ENCODE measurements at places on chromosomes 16 and 17.

DNA sequence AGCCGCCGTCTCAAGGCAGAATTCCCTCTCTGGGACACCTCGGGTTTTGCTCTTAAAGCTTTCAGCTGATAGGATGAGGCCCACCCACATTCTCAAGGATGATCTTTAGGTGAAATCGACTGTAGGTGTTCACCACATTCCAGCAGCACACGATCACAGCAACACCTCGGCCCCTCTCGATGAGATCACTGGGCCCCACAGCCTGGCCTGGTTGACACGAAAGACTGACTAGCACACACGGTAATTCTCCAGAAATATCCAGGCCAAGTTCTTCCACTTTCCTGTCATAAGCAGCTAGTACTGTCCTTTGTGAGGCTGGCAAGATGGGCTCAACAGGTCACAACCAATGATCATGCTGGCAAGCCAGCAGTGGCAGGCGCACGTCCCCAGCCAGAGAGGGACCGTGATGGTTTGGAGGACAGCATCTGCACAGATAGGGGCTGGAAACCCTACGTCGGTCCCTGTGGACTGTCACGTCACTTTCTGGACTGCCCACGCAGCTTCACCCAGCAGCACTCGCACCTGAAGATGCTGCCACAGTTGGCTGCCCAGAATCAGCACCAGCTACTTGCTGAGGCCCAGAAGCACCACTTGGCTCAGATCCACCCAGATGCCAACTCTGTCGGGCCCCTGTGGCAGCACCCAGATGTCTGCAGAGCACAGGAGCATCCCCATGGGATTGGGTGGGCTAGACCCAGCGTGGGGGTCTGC is 17.4 kb downstream of the TMC6 start:
- no peak for DNase-seq

GRCh38 chr17:55500103-55500502 is 11.1 kb downstream of the SMIM36 start:
- no peak for DNase-seq

DNA sequence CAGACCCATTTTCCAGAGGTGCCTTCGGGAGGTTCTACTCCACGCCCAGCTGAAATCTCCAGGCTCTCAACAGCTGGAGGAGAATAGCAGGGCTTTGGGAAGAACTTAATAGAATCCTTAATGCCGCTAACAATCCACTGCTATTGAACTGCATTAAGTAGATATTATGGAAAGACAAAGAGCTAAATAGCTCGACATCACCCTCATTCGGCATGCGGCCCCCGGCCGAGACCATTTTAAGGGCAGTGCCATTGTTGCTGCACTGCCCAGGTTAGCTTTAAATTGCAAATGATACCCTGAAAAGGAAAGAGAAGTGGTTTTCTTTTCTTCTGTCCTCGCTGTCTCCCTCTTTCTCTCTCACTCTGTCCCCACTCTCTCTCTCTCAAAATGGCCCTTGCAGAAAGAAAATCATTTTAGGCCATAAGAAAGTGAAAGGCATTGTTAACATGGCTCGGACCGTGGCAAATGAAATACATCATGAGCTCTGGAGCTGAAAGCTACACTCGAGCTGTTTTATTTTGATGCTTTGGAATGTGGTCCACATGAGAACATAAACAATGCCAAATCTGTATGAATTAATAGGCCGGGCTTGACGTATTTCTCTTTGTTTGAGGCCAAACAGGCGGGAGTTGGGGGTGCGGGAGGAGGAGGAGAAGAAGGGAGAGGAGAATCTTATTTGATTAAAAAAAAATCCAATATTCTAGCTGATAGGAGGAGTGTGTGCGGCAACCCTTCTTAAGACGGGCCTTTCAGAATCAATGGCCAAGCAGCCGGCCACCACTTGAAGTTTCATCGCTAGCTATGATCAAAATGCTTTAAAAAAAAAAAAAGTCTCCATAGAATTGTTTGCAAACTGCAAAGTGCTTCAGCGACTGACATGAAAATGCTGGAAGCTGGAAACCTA is 298.8 kb upstream of the IRX3 start:
- no peak for DNase-seq

DNA sequence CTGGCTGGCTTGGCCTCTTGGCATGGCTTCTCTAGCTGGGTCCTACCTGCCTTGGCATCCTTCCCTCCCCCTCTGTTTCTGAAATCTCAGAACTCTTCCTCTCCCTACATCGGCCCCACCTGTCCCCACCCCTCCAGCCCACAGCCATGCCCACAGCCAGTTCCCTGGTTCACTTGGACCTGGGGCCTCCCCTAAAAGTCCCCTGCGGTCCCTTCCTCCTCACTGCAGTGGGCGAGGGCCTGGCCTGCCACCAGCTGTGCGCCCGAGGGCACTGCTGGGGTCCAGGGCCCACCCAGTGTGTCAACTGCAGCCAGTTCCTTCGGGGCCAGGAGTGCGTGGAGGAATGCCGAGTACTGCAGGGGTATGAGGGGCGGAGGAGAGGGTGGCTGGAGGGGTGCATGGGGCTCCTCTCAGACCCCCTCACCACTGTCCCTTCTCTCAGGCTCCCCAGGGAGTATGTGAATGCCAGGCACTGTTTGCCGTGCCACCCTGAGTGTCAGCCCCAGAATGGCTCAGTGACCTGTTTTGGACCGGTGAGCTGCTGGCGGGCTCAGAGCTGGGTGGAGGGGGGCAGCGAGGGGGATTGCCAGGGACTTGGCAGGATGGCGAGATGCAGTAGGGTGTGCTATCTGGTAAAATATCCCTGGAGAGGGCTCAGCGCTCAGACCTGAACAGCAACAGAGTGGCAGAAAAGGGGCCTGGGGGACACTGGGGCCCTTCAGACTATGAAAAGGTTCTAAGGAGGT is 14.1 kb downstream of the MIEN1 start:
- no peak for DNase-seq

DNA sequence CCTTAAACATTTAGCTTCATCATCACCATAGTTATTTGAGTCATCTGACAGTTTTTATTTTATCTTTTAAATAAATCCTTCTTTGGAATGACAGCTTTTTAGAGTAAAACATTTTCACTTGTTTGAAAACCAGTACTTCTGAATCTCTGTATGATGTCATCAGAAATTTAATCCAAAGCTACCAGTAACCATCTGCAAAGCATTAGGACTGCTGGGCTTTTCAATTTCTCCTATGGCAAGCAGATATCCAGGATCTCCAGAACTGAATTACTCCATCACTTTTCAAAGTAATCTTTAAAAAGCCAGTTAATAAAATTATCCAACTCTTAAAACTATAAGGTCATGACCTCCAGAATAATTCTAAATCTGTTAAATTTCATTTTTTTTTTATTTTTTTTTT is 51.5 kb downstream of the CHCT1 start:
- no peak for DNase-seq

DNA sequence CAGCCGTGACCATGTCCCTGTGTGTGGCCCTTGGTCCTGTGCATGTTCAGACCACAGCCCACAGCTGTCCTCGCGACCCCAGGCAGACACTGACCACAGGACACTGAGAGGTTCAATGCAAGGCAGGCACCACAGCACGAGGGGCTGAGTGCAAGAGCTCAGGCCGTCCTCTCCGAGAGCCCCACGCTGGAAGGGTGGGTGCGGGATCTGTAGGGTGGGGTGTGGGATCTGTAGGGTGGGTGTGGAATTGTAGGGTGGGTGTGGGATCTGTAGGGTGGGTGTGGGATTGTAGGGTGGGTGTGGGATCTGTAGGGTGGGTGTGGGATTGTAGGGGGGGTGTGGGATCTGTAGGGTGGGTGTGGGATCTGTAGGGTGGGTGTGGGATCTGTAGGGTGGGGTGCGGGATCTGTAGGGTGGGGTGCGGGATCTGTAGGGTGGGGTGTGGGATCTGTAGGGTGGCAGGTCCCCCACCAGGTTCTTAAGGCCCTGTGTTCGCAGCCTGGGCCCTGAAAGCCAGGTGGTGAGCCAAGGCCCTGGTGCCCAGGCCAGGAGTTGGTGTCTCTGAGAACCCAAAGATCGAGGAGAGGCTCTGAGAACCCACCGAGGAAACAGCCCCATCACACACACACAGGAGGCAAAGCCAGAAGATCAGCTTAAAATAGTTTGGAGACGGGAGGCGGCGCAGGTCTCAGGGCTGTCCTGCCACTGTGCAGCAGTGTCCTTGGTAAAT is 48.2 kb downstream of the METRNL start:
- DNase-seq = no peak

DNA sequence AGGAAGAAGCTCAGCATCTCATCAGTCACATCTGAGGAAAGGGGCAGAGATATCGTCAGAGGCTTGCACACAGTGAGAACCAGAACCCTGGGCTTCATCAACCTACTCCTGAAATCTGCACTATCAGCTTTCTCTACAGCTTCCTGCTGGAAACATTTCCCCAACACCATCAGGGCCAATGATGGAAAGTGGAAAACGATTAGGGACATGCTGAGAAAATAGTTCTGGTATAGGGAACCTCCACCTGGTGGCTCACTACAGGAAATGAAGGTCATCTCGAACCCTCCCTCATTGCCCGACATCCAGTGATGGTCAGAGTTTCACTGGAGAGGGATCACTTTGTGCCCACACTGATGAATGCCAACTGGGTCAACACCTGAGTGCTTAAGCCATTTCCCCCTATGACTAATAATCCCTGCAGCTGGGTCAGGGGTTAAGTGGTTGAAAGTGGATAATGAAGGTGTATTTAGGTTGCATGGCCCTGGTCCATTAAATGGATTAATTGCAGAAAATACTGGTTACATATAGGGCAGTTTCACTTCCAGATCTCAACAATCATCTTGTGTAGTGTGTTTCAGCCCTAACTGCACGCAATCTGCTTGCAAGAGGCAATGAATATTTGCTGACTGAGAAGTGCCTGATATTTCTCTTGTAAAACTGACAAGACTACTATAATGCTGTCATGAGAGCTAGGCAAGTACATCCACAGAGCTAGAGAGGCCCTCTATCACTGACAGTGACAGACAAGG is 43.1 kb upstream of the GSG1L start:
- DNase-seq = no peak

- no peak for DNase-seq
Measured at GRCh38 chr16:70703041-70703834, 17.4 kb upstream of the MTSS2 start.

DNA sequence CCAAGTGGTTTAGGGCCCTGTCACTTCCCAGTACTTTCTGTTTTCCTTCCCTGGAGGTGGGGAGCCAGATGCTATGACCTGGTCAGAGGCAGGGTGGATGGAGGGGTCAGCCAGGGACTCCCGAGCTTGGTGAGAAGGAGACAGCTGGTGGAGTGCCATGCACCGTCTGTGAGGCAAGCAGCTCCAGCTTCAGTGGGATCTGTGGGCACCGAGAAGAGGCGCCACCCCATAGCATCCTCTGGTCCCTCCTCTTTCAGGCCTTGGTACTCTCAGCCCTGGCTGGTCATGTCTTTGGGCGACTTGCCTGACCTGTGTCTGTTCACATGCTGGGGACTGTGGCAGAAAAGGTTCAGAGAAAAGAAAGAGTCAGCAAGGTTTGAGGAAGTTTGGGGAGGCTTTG is 299.3 kb upstream of the N4BP1 start:
- no peak for DNase-seq

DNA sequence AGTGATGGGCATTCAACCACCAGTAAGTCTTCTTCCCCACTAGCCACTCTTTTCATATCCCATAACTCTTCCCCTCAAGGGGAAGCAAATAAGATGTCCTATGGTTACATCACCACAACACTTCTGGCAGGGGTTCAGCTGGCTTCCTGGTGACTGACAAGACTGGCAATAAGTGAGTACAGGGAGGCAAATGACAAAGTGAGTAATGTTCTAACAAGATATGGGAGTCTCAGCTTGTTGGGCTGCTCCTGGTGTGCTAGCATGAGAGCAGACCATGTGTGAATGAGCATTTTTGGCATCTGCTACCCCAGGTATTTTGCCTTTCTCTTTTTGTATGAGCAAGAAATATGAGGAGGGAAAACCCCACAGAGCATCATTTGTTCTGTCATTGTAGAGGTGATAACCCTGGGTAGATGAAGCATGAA is 9.9 kb downstream of the TMIGD1 start:
- DNase-seq = peak; percentile 1

DNA sequence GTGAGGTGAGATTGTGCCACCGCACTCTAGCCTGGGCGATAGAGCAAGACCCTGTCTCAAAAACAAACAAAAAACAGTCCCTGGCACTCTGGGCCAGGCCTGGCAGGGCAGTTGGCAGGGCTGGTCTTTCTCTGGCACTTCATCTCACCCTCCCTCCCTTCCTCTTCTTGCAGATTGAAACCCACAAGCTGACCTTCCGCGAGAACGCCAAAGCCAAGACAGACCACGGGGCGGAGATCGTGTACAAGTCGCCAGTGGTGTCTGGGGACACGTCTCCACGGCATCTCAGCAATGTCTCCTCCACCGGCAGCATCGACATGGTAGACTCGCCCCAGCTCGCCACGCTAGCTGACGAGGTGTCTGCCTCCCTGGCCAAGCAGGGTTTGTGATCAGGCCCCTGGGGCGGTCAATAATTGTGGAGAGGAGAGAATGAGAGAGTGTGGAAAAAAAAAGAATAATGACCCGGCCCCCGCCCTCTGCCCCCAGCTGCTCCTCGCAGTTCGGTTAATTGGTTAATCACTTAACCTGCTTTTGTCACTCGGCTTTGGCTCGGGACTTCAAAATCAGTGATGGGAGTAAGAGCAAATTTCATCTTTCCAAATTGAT is 24.8 kb downstream of the STH start:
- no peak for DNase-seq

- no peak for DNase-seq
Measured at GRCh38 chr16:942436-943060, 28.2 kb downstream of the LMF1 start.

DNA sequence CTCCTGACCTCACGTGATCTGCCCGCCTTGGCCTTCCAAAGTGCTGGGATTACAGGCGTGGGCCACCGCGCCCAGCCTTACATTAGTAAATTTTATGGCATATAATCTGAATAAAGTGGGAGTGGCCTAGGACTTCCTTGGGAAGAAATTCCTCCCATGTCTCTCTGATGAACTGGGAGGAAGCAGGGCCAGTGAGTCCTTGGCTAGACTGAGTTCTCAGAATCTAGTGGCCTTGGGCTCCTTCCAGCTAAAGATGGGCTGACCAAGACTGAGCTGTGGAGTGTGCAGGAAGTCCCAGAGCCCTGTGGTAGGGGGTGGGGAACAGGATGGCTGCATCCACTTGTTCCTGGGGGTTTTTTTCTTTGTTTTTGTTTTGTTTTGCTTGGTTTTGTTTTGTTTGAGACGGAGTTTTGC is 10.0 kb upstream of the NAGLU start:
- no peak for DNase-seq

DNA sequence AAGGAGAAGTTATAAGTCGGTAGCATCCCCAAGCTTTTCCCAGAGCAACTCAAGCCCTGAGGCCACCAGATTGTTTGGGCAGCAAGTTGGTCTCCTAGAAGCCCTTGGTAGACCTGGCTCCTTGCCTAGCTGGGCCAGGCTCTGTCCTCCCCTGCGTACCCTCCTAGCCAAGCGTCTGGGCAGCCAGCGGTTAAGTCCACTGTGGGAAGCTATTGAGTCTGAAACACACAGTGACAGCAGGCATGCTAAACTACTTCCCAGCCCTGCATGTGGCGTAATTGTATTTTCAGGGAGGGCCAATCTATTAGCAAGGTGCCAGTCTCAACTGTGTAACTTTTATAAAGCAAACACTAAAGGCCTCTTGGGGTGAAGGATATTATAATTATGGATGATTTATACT is 419.1 kb upstream of the RBFOX1 start:
- no peak for DNase-seq

GRCh38 chr17:76617838-76618237 is 25.7 kb downstream of the ST6GALNAC1 start:
- DNase-seq = no peak

- no peak for DNase-seq
Measured at GRCh38 chr16:11135464-11135973, 120.5 kb downstream of the SOCS1 start.
